ENCODE measurements at places on chromosomes 4 and X.

DNA sequence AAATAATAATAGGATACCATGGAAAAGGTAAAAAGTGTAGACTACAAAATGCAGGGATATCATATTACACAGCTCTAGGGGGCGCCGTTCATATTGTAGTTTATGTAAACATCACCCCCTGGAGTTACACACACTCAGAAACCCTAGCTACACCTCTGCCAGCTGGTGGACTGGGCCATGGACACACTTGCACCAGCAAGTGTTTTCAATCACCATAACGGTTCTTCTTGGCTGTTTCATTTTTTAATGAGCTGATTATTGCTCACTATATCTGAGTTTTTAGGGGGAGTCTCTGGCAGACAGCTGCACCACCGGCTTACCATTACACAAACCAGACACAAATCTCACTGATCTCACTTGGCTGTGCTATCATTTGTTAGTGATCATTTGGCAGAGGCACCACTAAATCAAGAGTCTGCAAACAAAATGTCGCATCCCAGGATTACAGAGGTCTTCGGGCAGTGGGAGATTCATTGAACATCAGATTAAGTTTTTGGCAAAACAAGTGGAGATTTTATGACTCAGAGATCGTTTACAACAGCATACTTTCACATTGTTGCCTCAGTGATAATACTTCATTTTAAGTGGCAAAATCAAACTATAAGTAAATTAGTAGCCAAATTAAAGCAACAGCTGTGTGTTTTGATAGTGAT lies 185.7 kb downstream of the UNC5C start:
- DNase-seq = no peak

- DNase-seq = no peak
Measured at GRCh38 chr4:81923140-81923539, 450.7 kb downstream of the HNRNPD start.

GRCh38 chr4:73453701-73454005 lies 17.6 kb downstream of the AFP start:
- DNase-seq = no peak

DNA sequence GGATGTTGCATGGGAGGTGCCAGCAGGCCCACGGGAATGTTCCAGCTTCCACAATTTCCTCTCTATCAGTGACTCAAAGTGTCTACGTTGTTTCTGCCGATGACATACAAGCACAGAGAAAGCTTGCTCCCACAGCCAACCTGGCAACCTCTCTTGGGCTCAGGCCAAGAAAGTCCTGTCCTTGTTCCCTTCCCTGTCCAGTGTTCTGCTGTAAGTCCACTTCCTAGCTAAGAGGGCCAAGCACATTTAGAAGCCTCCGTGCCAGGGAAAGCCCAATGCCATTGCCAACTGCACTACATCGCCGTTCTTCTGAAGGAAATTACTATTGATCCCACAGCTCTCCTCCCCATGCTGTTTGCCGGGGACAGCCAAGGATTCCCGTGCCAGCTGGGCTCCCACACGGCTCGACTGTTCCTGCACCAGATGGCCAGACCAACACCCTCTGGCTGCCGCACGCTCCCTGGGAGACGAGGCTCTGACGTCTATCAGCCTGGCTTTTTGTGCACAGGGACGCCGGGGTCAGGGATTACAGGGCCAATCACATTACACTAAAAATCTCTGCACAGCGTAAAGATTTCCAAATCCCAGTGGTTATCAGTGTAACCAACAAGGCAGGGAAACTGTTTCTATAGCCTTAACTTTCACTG lies 284.0 kb downstream of the BCOR start:
- no peak for DNase-seq

GRCh38 chrX:45110494-45110893 lies 90.2 kb downstream of the DIPK2B start:
- no peak for DNase-seq

DNA sequence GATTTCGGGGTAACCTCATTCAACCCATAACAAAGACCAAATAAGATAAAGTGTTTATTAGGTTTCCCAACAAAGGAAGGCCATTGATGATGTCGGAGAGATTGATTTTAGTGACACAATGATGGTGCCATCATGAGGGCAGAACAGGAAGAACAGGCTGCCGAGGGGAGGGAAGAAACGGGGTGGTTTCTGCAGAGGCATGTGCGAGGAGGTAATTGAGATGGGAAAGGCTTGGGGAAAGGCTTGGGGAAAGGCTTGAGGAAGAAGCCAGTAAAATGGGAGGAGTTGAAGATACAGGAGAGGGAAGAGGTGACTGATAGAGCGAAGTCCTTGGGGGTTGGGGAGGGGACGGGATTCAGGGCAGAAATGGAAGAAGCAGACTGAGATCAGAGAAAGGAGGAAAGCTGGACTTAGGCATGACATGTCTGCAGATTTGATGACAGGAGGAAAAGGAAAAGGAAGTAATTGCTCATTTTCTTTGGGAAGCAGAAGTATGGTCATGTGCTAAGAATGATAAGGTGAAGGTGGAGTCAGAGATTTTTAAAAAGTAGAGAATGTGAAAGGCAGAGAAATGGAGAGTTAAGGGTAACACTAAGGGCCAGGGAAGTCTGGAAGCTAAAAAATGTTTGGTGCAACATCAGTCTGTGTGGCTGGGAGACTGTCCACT lies 6.0 kb downstream of the HPSE start:
- DNase-seq = no peak

- no peak for DNase-seq
Measured at GRCh38 chr4:131613824-131614216, 1535.3 kb upstream of the PCDH10 start.

- DNase-seq = no peak
Measured at GRCh38 chr4:151833174-151833573, 72.4 kb upstream of the GATB start.

DNA sequence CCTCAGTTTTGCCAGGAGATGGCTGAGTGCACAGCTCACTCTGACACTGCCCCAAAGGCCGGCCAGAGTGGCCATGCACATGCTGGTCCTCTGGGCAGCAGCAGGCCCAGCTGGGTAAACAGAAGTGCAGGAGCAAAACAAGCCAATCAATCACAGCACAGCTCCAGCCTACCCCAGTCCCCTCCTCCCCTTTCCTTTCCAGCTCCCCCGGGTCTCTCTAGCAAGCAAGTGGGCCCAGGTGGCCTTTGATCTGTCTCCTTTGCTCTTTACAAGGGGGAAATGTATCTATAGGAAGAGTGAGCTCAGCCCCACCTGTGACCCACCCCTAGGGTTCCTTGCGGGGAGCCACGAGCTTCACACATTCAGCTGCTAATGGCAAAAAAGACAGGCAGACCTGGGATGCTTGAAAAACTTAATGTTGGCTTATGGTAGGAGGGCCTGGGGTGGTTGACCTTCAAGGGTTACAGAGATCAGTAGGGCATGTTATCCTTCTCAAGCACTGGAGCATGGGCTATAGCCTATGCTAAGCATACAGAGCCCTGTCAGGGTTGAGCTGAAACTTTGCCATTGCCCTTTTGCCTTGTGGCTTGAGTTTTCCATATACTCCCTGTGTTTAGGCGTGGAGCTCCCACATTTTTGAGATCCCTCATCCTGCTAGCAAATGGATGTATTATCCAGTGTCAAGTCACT lies 57.8 kb upstream of the PLAC1 start:
- DNase-seq = no peak

GRCh38 chr4:102723511-102723910 lies 37.3 kb downstream of the MANBA start:
- DNase-seq = no peak

GRCh38 chr4:83865417-83866150 lies 329.7 kb downstream of the GPAT3 start:
- DNase-seq = no peak

DNA sequence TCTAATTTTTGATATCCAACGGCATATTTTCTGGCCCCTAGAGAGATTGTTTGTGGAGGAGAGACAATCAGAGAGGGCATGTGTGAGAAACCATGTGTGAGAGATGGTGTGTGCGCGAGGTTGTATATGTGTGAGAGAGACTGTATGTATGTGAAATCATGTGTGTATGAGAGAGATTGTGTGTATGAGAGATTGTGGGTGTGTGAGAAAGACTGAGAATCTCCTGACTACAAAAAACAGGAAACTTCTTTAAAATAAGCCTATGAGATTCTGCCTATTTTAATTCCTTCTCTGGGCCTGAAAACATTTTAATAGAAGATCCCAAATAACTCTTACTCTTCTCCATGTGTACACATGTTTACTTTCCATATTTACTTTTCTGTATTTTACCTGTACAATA lies 1.5 kb upstream of the FAM241A start:
- DNase-seq = no peak

- no peak for DNase-seq
Measured at GRCh38 chr4:55314141-55314820, 31.8 kb upstream of the SRD5A3 start.

DNA sequence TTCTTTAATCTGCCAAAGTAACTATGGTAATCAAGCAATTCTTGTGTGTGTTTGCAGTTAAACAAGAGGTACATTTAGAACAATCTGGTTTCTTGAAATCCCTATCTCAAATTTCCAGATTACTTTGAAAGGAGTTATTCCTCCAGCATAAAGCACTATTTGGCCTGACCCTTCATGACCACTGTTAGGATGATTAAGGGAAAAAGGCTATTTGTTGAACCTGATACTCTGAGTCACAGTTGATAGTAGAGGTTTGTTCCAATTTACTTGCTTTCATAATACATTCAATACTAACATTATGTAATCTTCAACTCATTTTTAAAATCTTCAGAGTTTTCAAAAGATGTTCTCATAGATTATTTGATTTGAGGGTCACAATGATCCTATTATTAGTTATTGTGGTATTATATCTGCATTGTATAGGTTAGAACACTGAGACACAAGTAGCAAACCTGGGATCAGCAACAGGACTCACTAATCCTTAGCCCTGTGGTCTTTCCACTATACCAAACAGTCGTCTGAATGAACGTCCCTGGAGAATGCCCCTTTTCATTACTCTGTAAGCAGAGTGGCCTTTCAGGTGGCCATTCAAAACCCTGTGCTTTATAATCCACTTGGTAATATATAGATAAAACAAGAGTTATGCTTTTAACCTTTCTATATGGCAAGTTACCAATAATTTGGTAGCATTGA lies 8.1 kb upstream of the NDST4 start:
- DNase-seq = no peak

DNA sequence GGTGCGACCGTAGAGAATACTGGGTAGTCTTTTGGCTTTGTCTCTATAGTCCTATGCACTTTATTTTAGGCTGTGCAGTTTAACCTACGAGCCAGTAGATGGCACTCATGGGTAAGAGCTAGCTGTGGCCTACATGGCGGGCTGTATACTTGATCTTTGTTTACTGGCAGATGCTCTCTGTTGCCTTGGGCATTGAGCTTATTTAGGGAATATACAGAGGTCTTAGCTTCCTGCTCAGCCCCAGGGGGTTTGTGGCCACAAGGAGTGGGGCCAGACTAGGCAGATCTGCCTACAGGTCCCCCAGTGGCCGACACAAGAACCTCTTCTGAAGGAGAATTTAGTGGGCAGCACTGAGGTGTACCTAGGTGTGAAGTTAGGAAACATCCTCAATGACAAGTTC lies 227.6 kb upstream of the HDX start:
- DNase-seq = peak; percentile 14

DNA sequence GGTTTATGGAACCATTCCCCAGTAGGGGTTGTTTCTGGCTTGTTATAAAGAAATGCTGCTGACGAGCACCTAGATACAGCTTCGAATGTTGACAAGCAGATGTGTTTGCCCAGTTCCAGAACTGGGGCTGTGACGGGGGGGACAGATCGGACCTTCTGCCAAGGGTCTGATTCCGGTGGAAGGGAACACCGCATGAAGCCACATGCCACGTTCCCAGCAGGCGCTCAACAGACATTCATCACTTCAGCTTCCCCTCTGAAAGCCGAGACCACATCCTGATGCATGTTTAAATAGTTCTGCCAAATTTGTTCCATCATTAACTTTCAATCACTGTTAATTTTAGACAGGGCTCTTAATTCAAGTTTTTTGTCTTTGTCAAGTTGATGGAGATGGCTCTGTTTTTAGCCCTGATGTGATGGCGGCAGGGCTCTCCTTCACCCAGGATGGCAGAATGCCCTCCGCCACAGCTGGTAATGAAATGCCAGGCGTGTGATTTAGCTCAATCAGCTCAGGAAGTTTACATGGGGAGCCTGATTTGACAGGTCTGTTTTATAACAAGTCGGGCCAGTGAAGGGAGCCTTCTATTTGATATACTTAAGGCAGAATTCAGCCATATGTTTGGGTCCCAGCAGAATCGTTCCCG lies 57.4 kb downstream of the PSAPL1 start:
- DNase-seq = no peak

DNA sequence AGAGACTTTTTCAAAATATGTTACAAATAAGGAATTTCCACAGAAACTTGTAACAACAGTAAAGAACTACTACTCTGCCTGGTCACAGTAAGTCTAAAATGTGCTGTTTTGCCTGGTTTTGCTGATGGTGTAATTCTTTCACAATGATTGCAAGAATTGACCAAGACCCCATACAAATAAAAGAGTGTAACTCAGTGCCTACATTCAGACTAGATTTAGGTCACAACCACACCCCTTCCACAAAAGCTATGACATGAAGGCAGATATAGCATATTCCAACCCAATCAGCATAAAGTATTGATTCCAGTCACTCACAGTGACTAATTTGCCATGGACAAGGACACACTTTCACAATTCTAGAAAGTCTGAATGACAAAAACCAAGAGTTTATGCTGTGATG lies 53.7 kb upstream of the TMPRSS11F start:
- DNase-seq = no peak

DNA sequence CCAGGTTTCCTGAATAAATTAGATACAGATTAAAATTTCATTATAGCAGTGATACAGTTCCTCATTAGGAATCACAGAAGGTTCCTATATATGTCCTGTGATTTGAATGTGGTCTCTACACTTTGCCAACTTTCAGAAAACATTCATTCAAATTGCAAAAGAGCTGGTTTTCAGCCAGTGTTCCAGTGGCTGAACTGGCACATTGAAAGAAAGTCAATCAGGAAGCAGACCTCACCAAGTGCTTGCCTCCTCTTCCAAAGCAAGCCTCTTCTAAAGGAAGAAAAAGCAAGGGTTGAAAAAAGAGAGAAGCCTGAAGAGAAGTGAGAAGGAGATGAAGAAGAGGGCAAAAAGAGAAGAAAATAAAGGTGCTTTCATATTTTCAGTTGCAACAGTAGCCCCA lies 12.7 kb downstream of the KLHL34 start:
- no peak for DNase-seq

DNA sequence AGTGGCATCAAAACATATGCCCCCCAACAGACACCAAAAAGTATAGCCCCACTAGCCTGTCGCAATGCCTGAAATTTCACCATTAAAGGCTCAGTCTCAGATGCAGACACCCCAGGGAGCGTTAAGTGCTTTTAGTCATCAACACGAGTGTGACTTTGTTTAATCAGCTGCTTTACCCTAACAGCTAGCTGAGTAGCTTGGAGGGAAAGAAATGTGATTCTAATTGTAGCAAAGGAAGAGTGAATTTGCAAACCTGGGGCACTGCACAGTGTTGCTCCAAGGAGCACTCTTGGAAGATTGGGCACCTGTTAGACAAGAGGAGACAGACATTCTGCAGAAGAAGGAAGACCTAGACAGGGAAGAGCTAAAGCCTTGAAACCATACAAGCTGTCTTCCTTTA lies 145.1 kb downstream of the BEND2 start:
- DNase-seq = no peak
